ENCODE measurements at places on chromosomes 6 and 20.
A peak's percentile ranks its signal among the peaks of the same experiment; 100 is the strongest.

GRCh38 chr20:22797103-22797502 lies 212.7 kb upstream of the FOXA2 start:
- DNase-seq, result no peak

DNA sequence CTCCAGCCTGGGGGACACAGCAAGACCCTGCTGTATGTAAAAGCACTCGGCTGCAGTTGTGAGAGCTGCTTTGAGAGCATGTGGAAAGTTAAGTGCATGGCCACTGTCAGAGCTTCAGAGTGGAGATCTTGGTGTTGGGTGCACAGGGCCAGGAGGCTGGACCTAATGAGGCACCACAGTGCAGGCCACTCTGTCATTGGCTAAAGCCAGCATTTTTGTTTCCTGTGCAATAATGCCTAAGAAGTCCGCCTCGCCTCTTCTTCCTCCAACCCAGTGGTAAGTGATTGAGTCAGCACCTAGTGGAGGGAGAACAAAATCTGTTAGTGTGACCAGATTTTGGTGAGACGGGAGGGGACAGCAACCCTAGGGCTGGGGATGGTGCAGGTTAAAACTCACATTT lies 60.6 kb downstream of the SSR1 start:
- no peak for DNase-seq

DNA sequence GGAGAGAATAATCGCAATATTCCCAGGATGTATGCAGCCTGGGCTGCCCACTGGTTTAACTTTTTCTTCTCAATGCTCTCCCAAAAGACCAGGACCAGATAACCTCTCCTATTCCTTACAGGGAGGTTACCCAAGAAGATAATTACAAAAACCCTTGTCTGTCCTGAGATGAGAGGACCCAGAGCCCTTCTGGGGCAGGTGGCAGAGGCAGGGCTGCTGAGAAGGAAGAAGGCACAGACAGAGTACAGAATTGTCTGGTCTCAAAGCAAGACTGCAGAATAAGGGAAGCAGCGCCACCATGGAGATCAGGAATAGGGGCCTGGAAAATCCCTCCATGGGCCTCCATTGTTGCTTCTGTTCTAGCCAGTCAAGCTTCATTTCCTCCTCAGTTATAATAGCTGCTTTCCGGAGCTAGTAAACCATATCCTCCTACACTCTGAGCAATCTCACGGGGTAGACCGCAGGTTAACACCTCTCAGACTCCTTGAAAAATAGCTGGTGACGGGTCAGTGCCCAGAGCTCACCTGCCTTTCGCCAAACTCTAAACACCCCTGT lies 463 bp upstream of the HLA-DMB start:
- DNase-seq, result no peak

DNA sequence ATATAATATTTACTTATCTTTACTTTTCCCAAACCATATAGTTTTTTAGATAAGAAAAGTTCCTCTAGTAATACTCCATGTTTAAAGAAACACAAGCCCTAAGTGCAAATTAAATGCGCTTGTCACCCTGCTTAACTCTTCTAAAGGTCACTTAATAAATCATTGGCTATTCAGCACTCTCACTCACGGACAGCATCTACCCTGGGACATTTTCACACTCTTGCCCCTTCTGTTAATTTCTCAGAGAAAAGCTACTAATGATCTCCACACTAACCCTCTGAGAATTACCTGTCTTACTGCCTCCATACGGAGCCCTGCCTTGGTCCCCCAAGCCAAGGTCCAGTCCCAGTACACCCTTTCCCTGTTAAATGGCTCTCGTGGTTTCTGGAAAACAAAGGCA lies 102.2 kb downstream of the NRN1 start:
- peak; percentile 23 for DNase-seq

- DNase-seq, result no peak
These were observed 217.1 kb upstream of the THBS2 start for GRCh38 chr6:169470790-169471189.

Data from GM23338 (cell line).